ENCODE measurements at places on chromosomes 13 and 19.

GRCh38 chr13:43368003-43368402 is 344.6 kb downstream of the DNAJC15 start:
- DNase-seq, result no peak

GRCh38 chr13:82565201-82565600 is 1317.1 kb downstream of the SLITRK1 start:
- DNase-seq, result no peak

- DNase-seq, result no peak
These were observed 92.7 kb downstream of the SUCLA2 start for GRCh38 chr13:47908197-47908902.

GRCh38 chr19:639253-640160 is at the start of gene FGF22:
TSS of gene FGF22 (plus strand) at chr19:639879. CDS start at chr19:639926, 47 bp downstream.
- DNase-seq, result peak; percentile 96

- no peak for DNase-seq
These were observed 15.5 kb upstream of the CABP5 start for GRCh38 chr19:48059331-48059730.

DNA sequence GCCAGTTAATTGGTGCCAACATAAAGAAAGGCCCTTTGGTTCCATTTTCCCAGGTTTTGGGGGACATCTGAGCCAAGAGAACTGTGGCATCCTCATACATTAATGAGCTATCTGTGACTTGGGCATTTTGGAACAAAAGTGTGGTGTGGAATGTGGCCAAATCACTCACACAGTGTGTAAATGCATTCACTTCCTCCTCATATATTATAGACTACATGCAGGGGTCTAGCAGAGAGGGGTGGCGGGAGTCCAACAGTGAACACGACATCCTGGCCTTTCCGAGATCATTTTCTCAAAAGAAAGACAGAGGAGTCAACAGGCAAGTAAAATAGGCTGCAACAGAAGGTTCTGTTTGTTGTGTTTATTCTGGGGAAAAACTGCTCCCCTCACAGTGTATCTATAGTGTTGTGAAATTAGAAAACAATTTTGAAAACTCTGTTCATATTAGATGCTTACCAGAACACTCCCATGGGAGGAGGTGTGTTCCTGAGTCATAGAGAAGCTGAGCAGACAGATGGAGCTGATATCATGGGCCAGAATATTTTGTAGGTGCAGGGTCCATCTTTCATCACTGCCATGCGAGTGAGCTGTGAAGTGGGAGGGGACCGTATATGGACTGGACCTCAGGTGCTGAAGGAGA is 36.9 kb downstream of the PABPC3 start:
- no peak for DNase-seq

DNA sequence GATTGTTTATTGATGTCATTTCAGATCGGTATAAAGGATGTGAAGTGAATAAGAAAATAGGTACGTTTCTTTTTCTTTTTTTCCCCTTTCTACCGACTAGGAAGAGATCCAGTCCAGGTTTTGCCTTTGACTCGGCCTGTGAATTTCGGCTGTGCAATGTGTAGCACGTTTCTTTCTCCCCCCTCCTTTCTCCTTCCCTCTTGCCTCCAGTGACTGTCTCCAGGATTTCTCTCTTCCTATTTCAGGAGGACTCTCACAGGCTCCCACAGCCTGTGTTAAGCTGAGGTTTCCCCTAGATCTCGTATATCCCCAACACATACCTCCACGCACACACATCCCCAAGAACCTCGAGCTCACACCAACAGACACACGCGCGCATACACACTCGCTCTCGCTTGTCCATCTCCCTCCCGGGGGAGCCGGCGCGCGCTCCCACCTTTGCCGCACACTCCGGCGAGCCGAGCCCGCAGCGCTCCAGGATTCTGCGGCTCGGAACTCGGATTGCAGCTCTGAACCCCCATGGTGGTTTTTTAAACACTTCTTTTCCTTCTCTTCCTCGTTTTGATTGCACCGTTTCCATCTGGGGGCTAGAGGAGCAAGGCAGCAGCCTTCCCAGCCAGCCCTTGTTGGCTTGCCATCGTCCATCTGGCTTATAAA is at the start of gene GPC6:
Gene GPC6, plus strand, starts transcription at position 185 of the 657 bp plus-strand sequence.
- DNase-seq, result no peak
